ENCODE measurements at places on chromosomes 16 and 17.

DNA sequence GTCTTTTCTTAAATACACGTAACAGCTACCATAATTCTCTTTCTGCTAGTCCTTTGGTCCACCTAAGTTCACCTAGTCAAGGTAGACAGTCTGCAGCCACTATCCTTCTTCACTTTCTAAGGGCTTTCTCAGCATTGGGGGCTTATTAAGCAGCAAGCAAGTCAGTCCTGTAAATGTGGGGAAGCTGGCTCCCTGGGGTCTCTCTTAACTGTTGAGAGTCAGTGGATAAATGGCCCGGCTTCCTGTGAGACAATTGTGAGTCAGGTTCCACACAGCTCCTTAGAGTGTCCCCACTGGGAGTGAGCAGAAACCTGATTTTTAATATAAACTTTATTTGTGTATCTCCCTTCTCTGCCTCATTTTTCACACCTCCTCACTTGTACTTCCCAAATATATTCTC lies 132.1 kb downstream of the CDH13 start:
- H3K27me3 ChIP-seq: no peaks in the 10 kb centered on the region
- no peak for DNase-seq
- H3K4me3 ChIP-seq: no peak overlapping the region
- H3K27ac ChIP-seq: no peak overlapping the region

DNA sequence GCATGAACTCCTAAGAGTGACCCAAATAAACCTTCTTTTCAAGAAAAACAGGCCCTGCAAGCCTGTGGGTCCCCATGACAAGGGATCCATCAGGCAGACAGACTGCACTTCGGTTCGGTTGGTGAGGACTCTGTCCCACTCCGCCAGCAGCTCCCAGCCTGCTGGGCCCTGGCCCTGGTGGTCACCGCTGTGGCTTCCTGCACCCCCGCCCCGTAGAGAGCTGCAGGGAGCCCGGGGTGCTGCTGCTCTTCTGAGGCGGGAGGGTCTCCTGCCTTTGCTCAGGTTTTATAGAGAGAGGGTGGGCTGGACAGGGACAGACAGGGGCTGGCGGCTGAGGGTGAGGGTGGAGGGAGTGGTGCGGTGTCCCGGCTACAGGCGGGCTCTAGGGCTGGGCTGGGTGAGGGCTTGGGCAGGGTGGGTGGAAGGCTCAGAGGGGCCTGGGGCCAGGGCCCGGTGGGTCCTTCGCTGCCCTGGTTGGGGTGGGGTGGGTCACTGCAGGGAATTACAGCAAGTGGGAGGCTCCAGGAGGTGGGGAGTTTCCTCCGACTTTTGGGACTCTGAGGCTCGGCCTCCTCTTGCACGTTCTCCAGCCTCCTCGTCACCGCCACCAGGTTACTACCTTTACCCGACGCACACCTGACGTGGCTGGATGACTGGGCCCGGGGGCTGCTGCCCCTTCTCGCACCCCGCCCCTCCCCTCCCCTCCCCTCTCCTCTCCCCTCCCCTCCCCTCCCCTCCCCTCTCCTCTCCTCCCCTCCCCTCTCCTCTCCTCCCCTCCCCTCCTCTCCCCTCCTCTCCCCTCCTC lies 90.2 kb upstream of the CBX4 start:
- DNase-seq: no peak
- H3K4me3 ChIP-seq: no peak overlapping the region
- H3K27ac ChIP-seq: no peak overlapping the region

DNA sequence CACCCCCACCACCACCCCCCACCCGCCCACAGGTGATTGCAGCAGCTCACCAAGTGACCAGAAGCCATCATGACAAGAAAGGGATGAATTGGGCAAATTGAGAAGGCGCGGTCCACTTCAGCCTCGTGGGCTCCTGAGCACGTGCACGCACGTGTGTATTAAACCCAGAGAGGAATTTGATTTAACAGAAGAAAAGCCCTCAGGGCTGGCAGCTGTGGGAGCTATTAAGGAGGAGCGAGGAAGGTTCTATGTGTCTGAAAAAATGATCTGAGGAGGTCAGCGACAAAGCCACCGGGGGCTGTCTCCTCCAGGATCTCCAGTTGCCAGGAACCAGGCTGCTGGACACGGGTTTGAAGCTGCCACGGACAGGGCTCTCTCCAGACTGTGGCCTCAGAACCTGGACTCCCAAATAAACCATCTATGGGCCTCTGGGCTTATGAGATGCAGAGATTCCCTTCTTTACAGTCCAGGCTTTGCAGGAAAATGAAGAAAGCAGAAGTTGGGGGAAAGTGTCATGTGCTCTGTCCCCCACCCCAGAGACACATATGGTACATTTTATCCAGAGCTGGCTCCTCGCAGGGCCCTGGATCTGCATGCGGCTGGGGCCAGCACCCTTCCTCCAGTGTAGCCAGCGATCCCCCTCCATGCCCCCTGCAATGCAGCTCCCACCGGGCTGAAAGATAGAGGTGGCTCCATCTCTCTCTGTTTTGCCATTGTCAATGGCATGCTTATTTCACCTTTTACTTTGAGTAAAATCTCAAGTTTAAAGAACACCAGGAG lies 219.7 kb upstream of the RPL38 start:
- no peaks in the 10 kb centered on the region for H3K36me3 ChIP-seq
- no peak overlapping the region for H3K4me3 ChIP-seq
- no peak for DNase-seq
- H3K4me1 ChIP-seq: no peaks in the 10 kb centered on the region

DNA sequence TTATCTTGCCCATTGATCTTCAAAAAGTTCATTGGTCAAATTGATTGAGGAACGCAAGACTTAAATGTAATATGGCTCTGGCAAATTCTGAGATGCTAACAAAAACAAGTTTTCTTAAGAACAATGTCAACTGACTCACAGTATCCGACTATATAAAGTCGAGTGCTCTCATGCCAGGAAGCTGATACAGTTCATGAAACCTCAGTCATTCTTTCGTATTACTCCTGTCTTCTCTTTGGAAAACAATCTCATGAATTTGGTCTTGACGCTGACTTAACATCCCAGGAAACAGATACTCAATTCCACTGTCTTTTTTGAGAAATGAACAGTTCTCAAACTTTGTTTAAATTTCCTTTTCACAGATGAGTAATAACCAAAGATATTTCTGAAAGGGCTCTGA lies 704.9 kb downstream of the MAF start:
- H3K4me3 ChIP-seq: no peak overlapping the region
- no peaks in the 10 kb centered on the region for H3K4me1 ChIP-seq
- no peaks in the 10 kb centered on the region for H3K36me3 ChIP-seq

DNA sequence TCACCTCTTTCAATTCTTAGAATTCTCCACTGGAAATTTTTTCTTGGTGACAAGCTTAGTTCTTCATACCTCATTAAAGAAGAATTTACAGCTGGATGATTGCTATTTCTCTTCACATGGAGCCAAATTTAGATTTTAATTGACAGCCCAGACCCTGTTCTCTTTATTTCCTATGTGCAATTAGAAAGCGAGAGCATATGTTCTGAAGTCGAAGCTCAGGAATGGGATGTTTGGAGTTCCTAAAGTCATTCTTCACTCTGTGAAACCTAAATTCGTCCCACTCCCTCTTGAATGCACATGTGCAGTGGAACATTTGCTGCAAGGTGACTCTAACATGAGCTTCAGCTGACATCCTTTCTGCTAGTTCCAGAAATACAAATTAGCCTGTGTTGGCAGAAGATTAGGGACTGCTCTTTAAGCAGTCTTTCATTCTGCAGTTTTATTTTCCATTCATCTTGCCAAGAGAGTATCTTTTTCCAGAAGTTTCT lies 129.3 kb upstream of the KCNJ16 start:
- no peak overlapping the region for H3K27ac ChIP-seq
- DNase-seq: no peak
- H3K4me1 ChIP-seq: peaks cover 3% of the 10 kb centered on the region
- no peaks in the 10 kb centered on the region for H3K27me3 ChIP-seq

GRCh38 chr17:12027658-12028057 lies 7.0 kb downstream of the MAP2K4 start:
- H3K27ac ChIP-seq: no peak overlapping the region
- DNase-seq: no peak
- no peak overlapping the region for H3K4me3 ChIP-seq
- peaks cover 11% of the 10 kb centered on the region for H3K4me1 ChIP-seq
- no peaks in the 10 kb centered on the region for H3K27me3 ChIP-seq

GRCh38 chr17:35235917-35236316 lies 7.0 kb upstream of the SLFN5 start:
- no peak for DNase-seq
- no peak overlapping the region for H3K27ac ChIP-seq
- H3K4me1 ChIP-seq: peaks cover 6% of the 10 kb centered on the region
- peaks cover 4% of the 10 kb centered on the region for H3K27me3 ChIP-seq
- H3K4me3 ChIP-seq: no peak overlapping the region

GRCh38 chr16:24681793-24682192 lies 47.7 kb upstream of the TNRC6A start:
- DNase-seq: no peak
- H3K27ac ChIP-seq: no peak overlapping the region
- H3K4me1 ChIP-seq: peaks cover 13% of the 10 kb centered on the region
- no peaks in the 10 kb centered on the region for H3K36me3 ChIP-seq
- peaks cover 3% of the 10 kb centered on the region for H3K27me3 ChIP-seq

DNA sequence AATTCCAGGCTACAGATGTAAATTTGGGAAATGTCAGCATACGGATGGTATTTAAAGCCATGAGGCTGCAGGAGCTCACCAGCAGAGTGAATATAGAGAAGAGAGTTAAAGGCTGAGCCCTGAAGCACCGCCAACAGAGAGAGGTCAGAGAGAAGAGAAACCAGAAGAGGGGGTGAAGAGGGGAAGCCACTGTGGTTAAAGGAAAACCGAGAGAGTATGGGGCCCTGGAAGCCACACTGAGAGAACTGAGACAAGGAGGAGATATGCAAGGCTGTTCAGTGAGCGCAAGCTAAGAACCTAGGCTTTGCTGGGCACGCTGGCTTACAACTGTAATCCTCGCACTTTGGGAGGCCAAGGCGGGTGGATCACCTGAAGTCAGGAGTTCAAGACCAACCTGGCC lies 24.6 kb downstream of the COPRS start:
- no peak for DNase-seq
- no peak overlapping the region for H3K4me3 ChIP-seq

DNA sequence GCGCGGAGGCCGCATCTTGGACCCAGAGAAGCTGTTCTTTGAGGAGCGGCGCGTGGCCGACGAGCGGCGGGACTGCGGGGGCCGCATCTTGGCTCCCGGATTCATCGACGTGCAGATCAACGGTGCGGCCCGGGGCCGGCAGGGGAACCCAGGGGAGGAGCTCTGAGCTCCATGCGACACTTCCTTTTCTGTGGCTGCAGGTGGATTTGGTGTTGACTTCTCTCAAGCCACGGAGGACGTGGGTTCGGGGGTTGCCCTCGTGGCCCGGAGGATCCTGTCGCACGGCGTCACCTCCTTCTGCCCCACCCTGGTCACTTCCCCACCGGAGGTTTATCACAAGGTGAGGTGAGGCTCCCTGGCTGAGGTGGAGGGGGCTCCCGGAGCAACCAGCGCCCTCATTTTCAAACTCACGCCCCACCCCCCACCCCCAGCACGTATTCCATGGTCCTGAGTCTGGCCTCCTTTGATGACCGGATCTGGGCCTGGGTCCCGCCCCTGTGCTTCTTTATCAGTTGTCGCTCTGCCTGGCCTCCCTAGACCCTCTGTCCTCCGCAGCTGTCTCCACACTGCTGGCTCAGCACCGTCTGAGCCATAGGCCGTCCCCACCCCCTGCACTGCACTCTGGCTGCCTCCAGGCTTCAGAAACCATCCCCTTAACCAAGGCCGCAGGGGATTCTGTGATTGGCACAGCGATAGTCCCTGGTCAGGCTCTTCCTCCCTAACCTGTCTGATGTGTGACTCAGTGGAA lies 787 bp downstream of the AMDHD2 start:
- H3K36me3 ChIP-seq: peaks cover 26% of the 10 kb centered on the region
- H3K27ac ChIP-seq: no peak overlapping the region
- peaks cover 23% of the 10 kb centered on the region for H3K27me3 ChIP-seq
- H3K4me3 ChIP-seq: peak overlapping the region; percentile 89

DNA sequence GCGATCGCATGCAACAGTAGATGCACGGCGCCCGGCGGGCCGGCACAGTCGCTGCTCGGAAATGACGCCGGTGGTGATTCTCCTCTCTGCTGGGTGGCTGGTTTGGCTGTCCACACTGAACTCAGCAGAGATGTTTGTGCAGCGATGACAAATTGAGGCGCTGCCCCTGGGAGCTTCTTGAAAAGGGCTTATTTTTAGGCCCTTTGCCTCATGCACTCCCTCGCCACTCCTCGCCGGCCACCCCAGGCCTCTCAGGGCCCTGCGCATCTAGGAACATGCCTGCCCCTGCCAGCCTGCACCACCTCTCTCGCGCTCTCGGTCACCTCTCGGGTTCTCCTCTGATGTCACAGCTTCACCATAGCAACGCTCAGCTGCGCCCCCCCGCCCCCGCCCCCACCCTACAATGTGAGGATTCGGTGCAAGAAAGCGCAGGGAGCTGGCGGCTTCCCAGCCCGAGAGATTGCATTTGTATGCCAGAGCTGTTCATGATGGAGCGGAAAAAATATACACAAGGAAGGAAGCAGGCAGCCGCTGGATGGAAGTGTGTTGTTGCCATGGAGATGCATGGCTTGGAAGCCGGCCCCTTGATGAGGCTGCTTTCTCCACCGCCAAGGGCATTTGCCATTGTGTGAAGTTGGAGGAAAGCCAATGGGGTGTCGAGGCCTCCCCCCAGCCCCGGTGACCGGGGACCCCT lies 81.3 kb upstream of the PLCG2 start:
- H3K27me3 ChIP-seq: peaks cover 16% of the 10 kb centered on the region
- H3K27ac ChIP-seq: peak overlapping the region; percentile 42
- no peak overlapping the region for H3K4me3 ChIP-seq
- peaks cover 26% of the 10 kb centered on the region for H3K4me1 ChIP-seq
- DNase-seq: no peak
- peaks cover 52% of the 10 kb centered on the region for H3K36me3 ChIP-seq

- peaks cover 4% of the 10 kb centered on the region for H3K27me3 ChIP-seq
- peak overlapping the region; percentile 54 for H3K27ac ChIP-seq
- no peaks in the 10 kb centered on the region for H3K36me3 ChIP-seq
- DNase-seq: no peak
- peaks cover 15% of the 10 kb centered on the region for H3K4me1 ChIP-seq
- no peak overlapping the region for H3K4me3 ChIP-seq
Measured at GRCh38 chr16:81220349-81220748, 18.1 kb upstream of the BCO1 start.

- H3K36me3 ChIP-seq: no peaks in the 10 kb centered on the region
- no peak overlapping the region for H3K27ac ChIP-seq
- no peak overlapping the region for H3K4me3 ChIP-seq
Measured at GRCh38 chr17:14225254-14225980, 11.2 kb downstream of the CDRT15 start.

All from endothelial cell (in vitro differentiated cells).